ENCODE measurements at places on chromosomes 6 and 20. TPM values are rescaled to one million over a fixed set of nuclear protein-coding genes. Genes with fewer than 3 reads are reported as not detected.

DNA sequence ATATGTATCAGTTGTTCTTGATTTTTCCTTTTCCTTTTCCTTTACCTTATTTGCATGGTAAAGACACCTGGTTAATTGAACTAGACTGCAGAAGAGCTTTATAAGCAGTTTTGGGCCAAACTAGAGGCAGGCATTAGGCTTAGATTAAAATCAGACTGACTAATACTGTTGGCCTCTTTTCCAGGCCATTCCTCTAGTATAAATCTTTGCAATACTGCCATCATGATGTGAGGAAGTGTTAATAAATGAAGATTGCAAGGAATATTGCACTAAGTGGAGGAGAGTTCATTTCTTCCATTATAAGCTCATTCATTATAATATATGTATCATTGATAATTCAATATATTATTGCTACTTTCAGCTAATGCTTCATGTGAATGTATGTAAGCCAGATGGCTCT, 163.8 kb downstream of the MMUT start:
- no peaks in the 10 kb centered on the region for H3K4me1 ChIP-seq
- no peak overlapping the region for H3K27ac ChIP-seq
- H3K4me3 ChIP-seq, result no peak overlapping the region
- no peak for DNase-seq
- no peaks in the 10 kb centered on the region for H3K36me3 ChIP-seq
- no peaks in the 10 kb centered on the region for H3K27me3 ChIP-seq

GRCh38 chr6:124158024-124158423, 354.4 kb downstream of the NKAIN2 start:
- H3K4me3 ChIP-seq, result no peak overlapping the region
- no peaks in the 10 kb centered on the region for H3K4me1 ChIP-seq
- H3K27ac ChIP-seq, result no peak overlapping the region
- no peak for DNase-seq
- no peaks in the 10 kb centered on the region for H3K36me3 ChIP-seq
- no peaks in the 10 kb centered on the region for H3K27me3 ChIP-seq

DNA sequence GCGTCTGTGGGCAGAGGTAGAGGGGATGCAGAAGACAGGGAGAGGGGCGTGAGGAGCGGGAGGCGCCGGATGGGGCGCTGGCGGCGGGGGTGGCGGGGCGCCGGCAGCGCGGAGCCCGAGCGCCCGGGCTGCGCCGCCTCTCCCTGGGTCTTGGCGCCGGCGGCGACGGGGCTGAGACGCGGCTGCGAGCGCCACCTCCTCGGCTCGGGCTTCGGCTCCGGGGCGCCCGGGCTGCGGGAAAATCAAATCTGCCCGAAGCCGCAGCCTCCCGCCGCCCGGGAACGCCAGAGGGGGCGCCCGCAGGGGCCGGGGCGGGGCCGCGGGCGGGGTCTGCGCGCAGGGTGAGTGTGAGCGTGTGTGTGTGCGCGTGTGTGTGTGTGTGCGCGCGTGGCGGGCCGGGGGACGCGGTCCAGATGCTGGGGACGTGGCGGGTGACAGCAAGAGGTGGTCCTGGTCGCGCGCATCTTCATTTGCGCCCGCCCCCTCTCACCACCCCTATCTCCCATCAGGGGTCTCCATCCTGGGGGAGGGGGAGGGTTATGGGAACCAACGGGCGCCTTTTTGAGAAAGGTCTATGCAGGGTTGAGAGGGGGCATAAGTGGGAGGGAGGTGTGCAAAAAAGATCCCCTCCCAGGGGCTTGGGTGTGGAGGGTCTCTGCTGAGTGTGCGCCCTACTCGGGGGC, 646 bp upstream of the CPNE5 start:
- H3K27me3 ChIP-seq, result peaks cover 26% of the 10 kb centered on the region
- no peak overlapping the region for H3K27ac ChIP-seq
- H3K4me1 ChIP-seq, result peaks cover 18% of the 10 kb centered on the region
- peak overlapping the region; percentile 83 for H3K4me3 ChIP-seq
- H3K36me3 ChIP-seq, result no peaks in the 10 kb centered on the region

DNA sequence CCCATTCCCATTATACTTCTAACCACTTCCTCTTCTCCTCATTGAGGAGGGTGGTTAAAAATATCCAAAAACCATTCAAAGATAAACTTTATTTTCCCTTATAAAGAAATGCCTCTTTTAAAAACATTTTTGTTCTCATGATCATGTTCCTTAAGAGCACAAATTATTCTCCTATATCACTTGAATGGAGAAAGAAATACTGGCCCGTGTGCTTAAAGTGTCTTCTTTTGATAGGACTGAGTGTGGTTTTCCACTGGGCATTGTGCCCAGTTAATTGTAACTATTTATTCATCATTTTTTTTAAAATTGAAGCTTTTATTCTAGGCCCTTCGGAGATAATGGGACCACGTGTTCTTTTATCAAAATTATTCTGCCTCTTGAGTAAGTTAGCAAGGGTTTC, 871.5 kb downstream of the QKI start:
- H3K4me3 ChIP-seq, result no peak overlapping the region
- no peaks in the 10 kb centered on the region for H3K36me3 ChIP-seq
- H3K27me3 ChIP-seq, result no peaks in the 10 kb centered on the region
- no peaks in the 10 kb centered on the region for H3K4me1 ChIP-seq
- no peak for DNase-seq

DNA sequence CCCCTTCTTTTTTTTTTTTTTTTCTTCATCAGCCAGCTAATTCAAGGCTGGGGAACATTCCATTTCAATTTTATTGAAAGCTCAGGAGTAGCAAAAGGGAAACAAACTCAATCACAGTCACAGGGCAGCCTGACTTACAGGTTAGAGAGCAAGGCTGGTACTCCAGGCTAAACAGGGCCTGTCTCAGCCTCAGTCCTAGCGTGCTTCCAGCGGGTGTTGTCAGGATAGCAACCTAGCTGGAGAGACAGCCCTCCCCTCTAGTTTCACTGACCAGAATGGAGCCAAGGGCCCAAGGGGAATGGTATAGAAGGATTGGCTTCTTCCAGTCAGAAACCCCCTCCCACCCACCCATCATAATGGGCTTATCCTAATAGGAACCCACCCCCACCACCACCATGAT, 132.9 kb downstream of the PXDC1 start:
- H3K4me3 ChIP-seq, result no peak overlapping the region
- H3K27ac ChIP-seq, result no peak overlapping the region
- H3K4me1 ChIP-seq, result peaks cover 3% of the 10 kb centered on the region
- peaks cover 28% of the 10 kb centered on the region for H3K27me3 ChIP-seq

DNA sequence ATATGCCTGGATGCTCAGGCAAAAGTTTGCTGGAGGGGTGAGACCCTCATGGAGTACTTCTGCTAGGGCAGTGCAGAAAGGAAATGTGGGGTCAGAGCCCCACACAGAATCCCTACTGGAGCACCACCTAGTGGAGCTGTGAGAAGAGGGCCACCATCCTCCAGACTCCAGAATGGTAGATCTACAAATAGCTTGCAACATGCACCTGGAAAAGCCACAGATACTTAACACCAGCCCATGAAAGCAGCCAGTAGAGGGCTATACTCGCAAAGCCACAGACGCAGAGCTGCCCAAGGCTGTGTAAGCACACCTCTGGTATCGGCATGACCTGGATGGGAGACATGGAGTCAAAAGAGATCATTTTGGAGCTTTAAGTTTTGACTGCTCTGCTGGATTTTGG, 60.7 kb upstream of the GJE1 start:
- no peaks in the 10 kb centered on the region for H3K36me3 ChIP-seq
- peaks cover 5% of the 10 kb centered on the region for H3K4me1 ChIP-seq
- no peak for DNase-seq
- no peak overlapping the region for H3K27ac ChIP-seq
- peaks cover 5% of the 10 kb centered on the region for H3K27me3 ChIP-seq
- no peak overlapping the region for H3K4me3 ChIP-seq

- H3K27ac ChIP-seq, result no peak overlapping the region
- H3K36me3 ChIP-seq, result no peaks in the 10 kb centered on the region
- no peak for DNase-seq
- no peak overlapping the region for H3K4me3 ChIP-seq
- H3K27me3 ChIP-seq, result no peaks in the 10 kb centered on the region
These were observed 225.3 kb downstream of the KHDC1L start for GRCh38 chr6:72999995-73000394.

DNA sequence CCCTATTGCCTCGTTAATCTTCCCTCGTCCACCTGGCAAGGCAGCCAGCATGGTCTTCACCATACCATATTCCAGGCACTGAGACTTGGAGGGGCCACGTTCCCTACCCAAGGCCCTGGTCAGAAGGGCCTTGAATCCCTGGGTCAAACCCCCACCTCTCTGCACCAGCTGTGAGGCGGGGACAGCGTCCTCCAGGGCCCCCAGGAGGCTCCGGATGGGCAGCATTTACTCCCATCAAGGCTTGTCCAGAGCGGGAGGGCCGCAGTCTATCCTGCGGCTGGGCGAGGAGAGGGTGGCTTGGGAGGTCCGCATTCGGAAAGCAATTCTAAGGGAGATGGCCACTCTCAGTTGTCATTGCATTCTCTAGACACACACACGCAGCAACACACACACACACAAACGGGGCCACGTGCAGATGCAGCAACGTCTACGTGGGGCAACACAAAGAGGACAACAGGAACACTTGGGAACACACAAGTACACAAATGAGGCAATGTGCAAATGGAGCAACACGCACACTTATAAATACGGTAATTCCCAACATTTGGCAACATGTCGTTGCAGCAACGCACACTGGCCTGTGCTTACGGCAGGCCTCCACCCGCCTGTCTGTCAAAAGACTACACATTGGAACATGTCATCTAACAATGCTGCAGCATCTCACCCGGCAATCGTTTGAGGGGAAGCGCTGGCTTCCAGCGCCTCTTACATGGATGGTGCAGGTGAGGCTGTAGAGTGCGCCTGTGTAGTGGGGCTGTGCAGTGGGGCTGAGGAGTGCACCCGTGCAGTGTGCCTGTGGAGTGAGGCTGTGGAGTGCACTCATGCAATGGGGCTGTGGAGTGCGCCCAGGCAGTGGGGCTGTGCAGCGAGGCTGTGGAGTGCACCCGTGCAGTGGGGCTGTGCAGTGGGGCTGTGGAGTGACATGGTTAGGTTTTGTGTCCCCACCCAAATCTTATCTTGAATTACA, 12.9 kb upstream of the NTSR1 start:
- peak overlapping the region; percentile 52 for H3K4me3 ChIP-seq
- H3K4me1 ChIP-seq, result peaks cover 4% of the 10 kb centered on the region
- DNase-seq, result no peak
- H3K27ac ChIP-seq, result no peak overlapping the region
- H3K27me3 ChIP-seq, result peaks cover 31% of the 10 kb centered on the region

DNA sequence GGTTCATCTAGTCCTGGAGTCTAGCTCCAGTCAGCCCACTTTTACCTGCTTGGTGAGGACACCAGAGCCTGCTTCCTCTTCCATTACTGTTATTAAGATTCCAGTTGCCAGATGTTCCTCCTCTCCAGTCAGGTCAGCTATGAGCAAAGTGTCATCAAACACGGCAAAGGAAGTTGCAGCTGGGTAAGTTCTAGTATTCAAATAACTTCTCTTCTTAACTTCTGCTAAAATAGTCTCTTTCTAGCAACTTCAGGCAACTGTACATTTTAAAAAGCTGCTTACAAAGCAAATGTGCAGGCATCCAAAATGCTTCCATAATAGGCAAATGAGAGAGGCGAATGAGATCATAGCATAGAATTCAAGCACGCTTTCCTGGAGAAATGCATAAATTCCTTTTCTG, 18.4 kb upstream of the MRPS18A start:
- H3K36me3 ChIP-seq, result peaks cover under 1% of the 10 kb centered on the region
- DNase-seq, result no peak
- H3K4me3 ChIP-seq, result no peak overlapping the region
- peaks cover 56% of the 10 kb centered on the region for H3K27me3 ChIP-seq
- no peak overlapping the region for H3K27ac ChIP-seq

GRCh38 chr6:21102624-21103023, 490.9 kb upstream of the SOX4 start:
- no peaks in the 10 kb centered on the region for H3K36me3 ChIP-seq
- H3K4me3 ChIP-seq, result no peak overlapping the region
- no peaks in the 10 kb centered on the region for H3K27me3 ChIP-seq
- no peak for DNase-seq

DNA sequence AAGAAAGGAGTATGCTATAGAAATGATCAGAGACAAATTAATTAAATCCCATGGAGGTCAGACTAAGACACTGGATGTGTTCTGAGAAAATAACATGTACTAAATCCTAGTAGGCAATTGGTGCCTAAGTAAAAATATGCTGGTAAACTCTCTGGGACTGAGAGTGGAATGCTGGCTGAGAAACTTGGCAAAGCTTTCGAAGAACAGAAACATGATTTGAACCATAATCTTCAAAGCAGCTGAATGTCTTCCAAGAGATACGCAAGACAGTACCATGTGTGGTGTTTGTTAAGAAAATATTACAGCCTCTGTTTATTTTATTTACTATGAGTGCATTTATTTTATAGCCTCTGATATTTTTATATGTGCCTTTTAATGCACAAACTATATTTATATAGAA, 55.2 kb downstream of the EFHC1 start:
- no peaks in the 10 kb centered on the region for H3K36me3 ChIP-seq
- H3K4me1 ChIP-seq, result no peaks in the 10 kb centered on the region
- H3K27ac ChIP-seq, result no peak overlapping the region
- H3K27me3 ChIP-seq, result no peaks in the 10 kb centered on the region

The ENPP5 gene
- total RNA-seq, result 0.52 TPM

The DPPA5 gene
- total RNA-seq, result not detected

The TOX2 gene
- total RNA-seq, result 1.7 TPM

The C6orf120 gene
- total RNA-seq, result 16.3 TPM

The HRH3 gene
- total RNA-seq, result not detected
